H7 (cell line): ENCODE measurements at places on chromosomes 5 and 9.

GRCh38 chr5:68930139-68930538, 163.7 kb upstream of the SLC30A5 start:
- DNase-seq = no peak

DNA sequence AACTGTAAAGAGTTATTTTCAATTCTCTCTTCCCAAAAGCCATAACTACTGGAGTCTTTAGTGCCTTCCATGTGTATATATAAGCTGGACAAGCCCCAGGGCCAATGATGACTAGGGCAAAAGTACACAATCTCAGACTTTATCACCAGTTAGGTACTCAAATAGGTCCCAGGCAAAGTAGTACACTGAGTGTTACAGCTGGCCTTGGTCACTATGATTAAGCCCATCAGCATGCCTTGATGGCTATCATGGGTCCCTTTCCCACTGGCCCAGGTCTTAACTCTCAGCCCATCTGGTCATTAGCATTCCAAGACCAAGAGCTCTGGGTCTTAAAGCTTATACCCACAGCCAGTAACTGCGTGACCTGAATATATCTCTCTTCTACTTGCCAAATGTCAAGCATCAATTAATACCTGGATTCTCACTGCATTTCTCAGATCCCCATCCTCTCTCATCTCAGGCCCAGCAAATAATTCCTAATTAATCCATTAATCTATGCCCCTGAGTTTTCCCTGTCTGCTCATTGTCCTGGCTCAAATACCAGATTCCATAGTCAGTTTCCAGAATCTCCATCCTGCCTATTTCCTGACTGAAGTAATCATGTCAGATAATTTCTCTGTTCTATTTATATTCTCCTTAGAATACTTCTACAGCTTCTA, 62.3 kb downstream of the NR6A1 start:
- no peak for DNase-seq

GRCh38 chr5:36031223-36031622, 35.5 kb downstream of the UGT3A2 start:
- DNase-seq = no peak

- DNase-seq = no peak
Measured at GRCh38 chr9:95204710-95205109, 112.8 kb downstream of the FANCC start.

DNA sequence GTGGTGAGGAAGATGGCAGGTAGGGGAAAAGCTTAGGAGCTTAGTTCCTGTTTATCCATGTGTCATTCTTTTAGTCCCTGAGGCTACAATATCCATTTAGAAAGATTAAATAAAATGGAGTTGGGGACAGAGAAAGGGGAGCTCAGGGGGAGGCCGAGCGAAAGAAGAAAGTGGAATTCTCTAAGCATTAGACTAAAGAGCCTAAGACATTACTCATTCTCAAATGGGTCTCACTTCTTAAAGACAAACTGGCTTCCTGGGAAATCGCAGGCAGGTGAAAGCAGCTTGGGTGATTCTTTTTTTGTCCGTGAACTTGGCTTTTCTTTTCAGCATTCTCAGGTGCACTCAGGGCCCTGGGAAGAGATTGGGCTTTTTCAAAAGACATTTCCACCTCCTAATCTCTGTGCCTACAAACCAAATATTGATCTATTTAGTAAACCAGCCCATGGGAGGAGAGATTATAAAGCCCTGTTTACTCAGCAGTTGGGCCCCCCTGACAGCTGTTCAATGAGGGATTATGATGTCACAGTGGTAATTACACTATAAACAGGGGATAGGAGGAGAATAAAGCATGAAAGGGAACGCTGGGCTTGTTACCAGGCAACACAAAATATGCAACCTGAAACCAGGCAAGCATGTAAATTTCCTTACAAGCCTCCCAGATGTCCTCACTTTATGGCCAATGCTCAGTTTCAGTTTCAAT, 584.0 kb downstream of the ACTL7B start:
- DNase-seq = peak; percentile 7

- no peak for DNase-seq
Measured at GRCh38 chr5:75048457-75048953, 3.9 kb downstream of the GCNT4 start.
